T-cell (primary cell): ENCODE measurements at places on chromosomes 7 and 10.

GRCh38 chr7:75559355-75559975 lies 67.3 kb downstream of the SPDYE5 start:
- DNase-seq: no peak

GRCh38 chr10:52390388-52390787 lies 76.3 kb downstream of the DKK1 start:
- no peak for DNase-seq

DNA sequence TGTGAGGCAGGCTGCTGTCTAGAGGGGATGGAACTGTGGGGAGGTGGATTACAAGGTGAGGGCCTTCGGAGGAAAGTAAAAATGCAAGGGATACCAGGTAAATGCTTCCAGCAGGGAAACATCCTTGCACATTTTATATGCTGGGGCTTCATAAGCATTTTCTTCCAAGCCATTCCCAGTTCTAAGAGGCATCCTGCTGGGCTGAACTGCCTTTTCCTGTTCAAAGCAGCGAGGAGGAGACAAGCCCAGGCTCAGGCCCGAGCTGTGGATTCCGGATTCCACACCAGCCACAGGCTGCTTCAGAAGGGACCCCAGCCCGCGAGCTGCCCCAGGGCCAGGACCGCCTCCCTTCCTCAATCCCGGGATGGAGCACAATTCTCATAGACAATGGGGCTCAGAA lies 249.7 kb downstream of the TNS3 start:
- DNase-seq: no peak

GRCh38 chr7:135661311-135662122 lies 797 bp upstream of the STMP1 start:
- no peak for DNase-seq

DNA sequence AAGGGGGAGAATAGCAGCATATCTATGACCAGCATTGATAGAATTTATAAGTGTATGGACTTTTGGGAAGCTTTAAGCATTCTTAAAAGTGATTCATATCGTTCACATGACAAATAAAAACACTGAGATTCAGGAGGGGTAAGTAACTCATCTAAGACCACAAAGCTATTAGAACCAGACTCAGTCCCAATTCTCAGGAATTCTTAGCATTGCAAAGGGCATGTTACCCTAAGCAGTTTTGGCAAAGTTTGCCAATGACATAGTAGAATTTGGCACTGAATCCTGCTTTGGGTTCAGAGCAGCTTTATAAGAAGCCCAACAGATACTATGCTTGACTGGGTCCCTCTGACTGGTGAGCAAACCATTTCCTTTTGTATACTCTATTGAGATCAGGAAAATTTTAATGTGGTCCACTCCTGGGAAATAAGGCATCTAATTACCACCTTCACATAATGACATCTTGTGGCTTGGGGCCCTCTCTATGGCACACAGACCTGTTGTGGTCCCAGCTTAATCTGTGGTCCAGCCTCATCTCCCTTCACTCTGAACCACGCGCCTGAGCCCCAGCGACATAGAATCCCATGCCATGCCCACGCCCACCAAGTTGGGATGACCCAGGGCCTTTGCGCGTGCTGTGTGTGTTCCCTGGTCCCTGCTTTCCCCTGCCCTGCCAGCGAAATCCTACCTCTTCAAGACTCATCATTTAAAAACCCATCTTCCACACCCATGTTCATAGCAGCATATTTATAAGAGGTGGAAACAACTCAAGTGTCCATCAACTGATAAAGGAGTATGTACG lies 37.5 kb upstream of the DOCK1 start:
- no peak for DNase-seq

- DNase-seq: no peak
Observed at GRCh38 chr7:56181010-56181409, 64.8 kb upstream of the NUPR2 start.

DNA sequence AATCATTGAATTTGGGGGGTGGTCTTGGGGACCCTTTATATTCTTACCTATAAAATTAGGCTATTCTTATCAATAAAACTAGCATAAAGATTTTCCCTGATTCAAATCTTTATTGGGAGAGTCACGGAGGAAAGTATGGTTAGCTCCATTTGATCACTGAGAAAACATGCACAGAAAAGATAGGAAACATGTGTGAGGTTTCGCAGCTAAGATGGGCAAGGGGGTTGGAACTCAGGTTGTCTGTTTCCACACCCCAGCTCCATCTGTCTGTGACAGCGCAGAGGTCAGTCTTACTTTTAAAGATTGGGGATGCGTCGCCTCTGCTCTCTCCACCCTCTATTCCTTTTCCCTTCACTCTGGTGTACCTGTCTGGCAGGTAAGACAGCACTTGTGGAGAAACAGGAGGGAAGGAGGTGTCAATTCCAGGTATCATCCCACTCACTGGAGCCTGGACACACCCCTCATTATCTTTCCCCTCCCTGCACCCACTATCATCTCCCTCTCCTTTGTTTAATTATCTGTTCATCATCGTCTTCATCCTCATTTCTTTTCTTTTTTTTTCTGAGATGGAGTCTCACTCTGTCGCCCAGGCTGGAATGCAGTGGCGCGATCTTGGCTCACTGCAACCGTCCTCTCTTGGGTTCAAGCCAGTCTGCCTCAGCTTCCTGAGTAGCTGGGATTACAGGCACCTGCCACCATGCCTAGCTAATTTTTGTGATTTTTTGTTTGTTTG lies 2.4 kb upstream of the DENND10 start:
- DNase-seq: no peak

GRCh38 chr10:70405037-70405824 lies 1.3 kb downstream of the EIF4EBP2 start:
- peak; percentile 23 for DNase-seq

DNA sequence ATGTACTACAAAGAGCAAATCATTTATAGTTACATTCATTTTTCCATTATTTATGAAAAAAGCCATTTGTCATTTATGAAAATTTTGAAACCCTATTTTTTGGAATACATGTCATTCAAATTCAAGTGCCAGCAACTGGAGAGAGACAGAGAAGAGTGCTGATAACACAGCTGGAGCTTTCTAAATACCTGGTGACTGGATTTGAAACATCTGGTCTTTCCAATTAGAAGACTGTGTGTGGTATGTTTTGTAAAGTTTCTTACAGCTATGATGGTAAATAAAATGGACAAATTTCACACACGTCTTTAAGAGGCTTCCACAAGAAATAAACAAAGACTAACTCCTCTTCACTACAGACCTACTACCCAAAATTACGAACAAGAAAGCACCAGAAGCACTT lies 56.8 kb downstream of the CHCHD3 start:
- DNase-seq: no peak

DNA sequence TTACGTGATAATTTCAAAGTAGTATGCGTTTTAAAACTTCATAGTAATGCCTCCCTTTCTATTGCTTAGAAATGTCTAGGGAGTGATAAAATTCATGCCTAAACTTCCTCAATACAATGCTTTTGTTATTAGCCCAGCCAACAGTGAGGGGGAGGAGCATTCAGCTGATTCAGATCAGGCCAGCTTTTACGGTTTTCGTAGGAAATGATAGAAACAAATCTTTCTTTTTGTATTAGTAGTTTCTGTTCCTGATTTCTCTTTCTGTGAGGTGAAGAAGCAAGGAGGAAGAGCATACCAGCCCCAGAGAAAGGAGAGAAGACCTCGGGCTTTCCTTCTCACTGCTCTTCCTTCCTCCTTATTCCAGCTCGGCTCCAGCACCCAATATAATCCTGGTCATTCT lies 35.2 kb upstream of the ITPRID1 start:
- no peak for DNase-seq

DNA sequence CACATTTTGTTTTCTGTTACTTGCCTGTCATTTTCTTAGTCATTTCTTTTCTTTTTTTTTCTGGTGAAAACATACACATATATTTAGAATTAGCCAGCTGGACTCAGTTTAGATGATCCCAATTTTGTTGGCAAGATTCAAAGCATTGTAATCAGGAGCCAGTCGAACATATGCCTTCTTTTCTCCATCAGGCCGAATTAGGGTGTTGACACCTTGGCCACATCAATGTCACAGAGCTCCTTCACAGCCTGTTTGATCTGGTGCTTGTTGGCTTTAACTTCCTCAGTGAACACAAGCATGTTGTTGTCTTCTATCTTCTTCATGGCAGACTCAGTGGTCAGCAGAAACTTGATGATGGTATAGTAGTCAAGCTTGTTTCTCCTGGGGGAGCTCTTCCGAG lies 32.6 kb downstream of the PHF14 start:
- no peak for DNase-seq

DNA sequence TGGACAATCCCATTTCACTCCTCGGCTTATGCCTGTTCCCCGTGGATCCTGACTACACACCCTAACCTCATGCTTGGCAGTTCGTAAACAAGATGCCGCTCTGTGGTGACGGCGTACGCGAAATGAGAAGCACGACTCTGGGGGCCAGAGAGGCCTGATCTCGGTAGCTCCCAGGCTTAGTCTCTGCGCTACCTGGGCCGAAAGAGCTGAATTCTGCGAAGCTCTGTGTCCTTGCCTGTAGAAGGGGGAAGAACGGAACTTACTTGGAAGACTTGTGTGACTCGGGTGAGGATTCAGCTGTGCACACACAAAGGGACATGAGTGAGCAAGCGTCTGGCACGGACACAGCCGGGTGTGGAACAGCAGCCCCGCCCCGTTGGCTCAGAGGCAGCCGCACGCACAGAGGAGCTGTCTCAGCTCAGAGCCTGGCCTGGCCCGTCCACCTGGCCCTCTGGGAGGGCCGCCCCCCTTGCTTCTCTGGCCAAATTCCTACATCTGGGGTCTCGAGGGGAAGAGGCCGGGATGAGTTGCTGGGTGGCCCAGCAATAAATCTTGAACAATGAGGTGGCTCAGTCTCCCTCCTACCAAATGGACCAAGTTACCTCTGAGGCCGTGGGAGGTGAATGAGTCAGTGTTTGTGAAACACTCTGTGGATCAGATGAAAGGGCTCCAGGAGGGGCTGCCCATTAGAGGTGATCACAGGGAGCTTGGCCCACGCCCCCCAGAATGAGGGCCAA lies 83.8 kb downstream of the PDGFA start:
- DNase-seq: no peak

- no peak for DNase-seq
Observed at GRCh38 chr10:77034795-77035194, 602.8 kb downstream of the KCNMA1 start.

GRCh38 chr10:125158275-125158600 lies 2.1 kb downstream of the CTBP2 start:
- DNase-seq: no peak

- DNase-seq: no peak
Observed at GRCh38 chr10:89237849-89238248, 13.7 kb downstream of the LIPA start.

DNA sequence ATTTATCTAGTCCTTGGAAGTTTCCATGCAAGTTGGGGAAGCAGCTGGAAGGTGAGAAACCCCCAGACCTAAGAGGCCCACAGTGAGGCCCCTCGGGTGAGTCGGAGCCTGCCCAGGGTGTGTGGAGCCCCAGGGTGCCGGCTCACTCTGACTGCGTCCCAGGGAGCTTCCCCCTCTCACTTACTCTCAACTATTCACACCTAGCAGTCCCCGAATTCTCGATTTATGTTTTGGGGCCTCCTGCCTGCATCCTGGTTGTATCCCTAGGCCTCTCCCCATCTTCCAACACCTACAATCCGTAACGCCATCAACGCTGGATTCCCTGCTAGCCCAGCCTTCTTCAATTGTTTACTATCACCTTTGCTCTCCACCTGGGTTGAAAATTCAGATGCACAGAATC lies 63.9 kb downstream of the PRKAG2 start:
- DNase-seq: no peak

GRCh38 chr10:119139464-119140067 lies 25.9 kb downstream of the SFXN4 start:
- peak; percentile 64 for DNase-seq

DNA sequence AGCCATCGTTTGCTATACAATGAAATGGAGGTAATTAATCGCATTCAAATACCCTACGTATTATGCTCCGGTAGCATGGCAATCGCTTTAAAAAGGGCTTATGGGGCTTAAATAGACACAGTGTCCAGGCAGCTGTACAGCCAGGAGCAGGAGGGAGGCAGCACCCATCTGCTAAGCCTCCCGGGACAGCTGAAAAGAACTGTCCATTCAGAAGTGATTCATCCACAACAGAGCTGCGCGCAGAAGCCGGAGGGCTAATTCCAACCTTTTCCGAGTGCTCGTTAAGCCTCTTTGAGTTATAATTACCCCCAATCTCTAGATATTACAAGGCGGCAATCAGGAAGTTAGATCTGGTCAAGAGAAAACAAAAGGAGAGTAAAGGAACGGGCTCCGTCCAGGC lies 58.3 kb downstream of the DPYSL4 start:
- DNase-seq: no peak

DNA sequence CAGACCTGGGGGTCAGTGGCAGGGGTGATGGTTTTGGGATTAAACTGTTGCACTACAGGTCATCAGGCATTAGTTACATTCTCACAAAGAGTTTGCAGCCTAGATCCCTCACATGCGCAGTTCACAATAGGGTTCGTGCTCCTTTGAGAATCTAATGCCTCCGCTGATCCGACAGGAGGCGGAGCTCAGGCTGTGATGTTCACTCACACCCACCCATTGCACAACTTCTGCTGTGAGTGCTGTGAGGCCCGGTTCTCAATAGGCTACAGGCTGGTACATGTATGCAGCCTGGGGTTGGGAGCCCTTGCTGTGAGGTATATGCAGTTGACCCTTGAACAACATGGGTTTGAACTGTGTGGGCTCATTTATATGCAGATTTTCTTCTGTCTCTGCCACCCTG lies 416.4 kb downstream of the GFRA1 start:
- no peak for DNase-seq

- DNase-seq: no peak
Observed at GRCh38 chr7:151886783-151887182, 9.9 kb upstream of the PRKAG2 start.
